ENCODE measurements at places on chromosomes 7 and 10. TPM values are rescaled to one million over a fixed set of nuclear protein-coding genes. Genes with fewer than 3 reads are reported as not detected.
A peak's percentile ranks its signal among the peaks of the same experiment; 100 is the strongest.

- ATAC-seq, result no peak
Measured at GRCh38 chr10:21257919-21258318, 267.6 kb downstream of the SKIDA1 start.

DNA sequence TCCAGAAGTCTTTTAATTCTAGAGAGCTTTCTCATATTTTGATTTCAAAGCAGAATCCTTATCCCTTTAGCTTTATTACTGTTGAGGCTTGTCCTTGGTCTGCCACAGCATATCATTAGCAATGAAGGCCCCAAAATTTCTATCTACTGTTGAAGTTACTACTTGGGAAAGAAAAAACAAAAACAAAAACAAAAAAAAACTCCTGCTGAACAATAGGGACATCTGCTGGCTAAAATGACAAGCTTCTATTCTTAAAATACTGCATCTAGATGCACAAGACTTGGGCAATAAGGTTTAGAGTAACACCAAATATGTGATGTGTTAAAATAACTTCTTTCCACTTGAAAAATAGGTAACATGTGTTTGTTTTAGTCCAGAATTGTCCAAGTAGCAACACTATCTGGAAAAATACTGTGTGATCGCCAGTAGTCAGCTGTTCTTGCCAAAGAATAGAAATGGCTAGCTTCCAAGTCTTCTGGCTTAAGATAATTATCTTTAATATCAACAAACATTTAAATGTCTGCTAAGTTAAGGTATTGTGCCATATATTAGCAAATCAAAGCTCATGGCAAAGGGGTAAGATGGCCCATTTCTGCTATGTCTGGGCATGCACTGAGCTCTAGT, 3.8 kb upstream of the DMTF1 start:
- ATAC-seq, result no peak

DNA sequence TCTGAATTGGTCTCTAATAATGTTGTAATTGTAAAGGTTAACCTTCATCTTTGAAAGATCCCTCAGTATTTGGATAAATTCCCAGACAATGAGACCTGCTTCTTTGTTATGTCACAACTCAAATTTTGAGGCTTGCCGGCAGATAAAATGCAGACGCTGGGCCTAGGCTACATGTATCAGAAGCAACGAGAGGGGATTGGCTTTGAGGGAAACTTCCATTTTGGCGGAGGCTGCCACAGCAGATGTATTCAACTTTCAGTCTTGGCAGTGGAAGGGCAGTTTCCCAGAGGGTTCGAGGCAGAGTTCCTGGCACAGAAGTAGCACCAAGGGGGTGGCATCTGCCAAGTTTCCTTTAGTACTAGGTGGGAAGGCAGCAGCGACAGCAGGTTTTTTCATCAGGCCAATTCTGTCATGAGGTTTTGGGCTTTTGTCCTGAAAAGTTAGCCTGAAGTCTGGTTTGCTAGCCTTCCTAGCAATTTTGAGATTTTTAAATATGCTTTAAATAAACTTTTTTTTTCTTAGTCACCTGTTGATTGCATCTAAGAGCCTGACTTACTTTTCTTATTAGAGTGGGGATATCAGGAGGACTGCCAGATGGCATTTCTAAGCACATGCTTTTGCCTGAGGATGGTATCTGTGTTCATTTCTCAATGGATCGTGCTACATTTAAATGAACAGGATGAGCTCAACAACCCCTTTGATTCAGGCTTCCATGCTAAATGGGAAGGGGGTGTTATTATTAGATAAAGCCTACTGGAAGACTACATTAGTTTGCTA, 89.5 kb upstream of the FAM3C start:
- ATAC-seq, result no peak

- ATAC-seq, result no peak
Measured at GRCh38 chr7:44608916-44609648, 2.7 kb downstream of the OGDH start.

GRCh38 chr7:38222481-38223096, 44.5 kb downstream of the STARD3NL start:
- peak; percentile 73 for ATAC-seq

GRCh38 chr10:14016011-14016536, 314.6 kb downstream of the FRMD4A start:
- no peak for ATAC-seq

GRCh38 chr10:123999261-123999660, 94.1 kb downstream of the CHST15 start:
- no peak for ATAC-seq

DNA sequence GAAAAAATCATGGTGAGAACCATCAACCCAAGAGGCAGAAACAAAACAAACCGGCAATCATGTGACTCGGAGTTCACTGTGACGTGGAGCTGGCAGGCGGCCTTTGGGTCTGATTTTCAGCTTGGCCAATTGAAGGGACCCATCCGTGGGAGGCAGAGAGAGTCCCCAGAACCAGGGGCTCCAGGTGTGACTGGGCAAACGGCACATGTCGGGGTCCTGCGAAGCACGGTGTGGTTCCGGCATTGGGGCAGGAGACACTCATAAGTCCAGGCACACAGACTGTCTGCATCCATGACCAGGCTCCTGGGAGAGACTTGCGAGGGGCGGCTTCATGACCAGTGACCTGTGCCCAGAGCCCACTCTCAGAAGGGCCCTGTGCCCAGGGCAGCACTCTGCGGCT, 12.6 kb upstream of the CNPY1 start:
- no peak for ATAC-seq

DNA sequence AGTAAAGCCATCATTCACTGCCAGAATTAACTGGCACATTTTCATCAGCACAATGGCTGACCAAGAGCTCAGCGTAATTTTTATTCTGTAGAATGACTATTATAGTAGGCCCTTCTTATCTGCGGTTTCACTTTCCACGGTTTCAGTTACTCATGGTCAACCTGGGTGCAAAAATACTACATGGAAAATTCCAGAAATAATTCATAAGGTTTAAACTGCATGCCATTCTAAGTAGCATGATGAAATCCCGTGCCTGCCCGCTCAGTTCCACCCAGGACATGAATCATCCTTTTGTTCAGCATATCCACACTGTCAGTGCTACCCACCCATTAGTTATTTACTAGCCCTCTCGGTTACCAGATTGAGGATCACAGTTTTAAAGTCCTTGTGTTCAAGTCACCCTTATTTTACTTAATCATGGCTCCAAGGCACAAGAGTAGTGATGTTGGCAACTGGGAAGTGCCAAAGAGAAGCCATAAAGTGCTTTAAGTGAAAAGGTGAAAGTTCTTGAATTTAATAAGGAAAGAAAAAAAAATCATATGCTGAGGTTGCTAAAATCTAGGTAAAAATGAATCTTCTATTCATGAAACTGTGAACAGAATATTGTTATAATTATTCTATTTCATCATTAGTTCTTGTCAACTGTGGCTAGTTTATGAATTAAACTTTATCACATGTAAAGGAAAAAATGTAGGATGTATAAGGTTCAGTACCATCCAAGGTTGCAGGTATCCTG, 204.9 kb downstream of the DOCK4 start:
- ATAC-seq, result peak; percentile 77

DNA sequence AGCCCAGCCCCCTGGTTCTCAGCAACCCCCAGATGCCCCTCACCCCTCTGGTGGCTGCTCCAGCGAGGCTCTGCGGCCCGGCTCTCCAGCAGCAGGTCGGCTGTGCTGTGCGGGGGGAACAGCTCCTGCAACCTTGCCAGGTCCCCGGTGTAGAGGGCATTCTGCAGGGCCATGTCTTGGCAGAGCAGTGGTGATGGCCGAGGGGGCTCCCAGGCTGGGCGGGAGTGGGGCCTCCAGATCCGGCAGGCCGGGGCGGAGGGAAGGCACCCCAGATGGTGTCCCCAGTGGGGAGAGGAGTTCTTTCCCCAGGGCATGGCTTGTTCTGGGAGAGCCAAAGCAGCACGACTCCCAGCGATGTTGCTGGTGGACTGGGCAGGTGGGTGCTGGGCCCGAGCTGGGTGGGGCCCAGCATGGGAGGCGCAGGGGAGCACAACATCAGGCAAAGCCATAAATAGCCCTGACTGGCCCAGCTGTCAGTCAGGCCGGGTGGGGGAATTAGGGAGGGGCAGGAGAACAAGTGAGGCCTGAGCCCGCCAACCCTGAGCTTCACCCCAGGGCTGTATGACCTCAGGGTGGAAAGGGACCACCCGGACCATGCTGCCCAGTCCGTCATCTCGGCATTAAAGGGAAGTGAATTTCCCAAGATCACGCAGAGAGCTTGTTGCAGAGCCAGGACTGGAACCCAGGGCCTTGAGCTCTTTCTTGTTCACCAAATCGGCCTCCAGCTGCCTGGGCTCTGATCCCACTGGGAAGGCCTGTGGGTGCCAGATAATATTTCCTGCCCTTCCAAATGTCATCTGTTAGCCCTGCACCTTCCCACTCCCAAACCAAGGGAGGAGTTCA, 580 bp upstream of the ASB10 start:
- no peak for ATAC-seq

GRCh38 chr7:159107161-159107892, 37.3 kb downstream of the VIPR2 start:
- no peak for ATAC-seq

- peak; percentile 10 for ATAC-seq
Measured at GRCh38 chr7:113085781-113086390, 741 bp downstream of the GPR85 start.

DNA sequence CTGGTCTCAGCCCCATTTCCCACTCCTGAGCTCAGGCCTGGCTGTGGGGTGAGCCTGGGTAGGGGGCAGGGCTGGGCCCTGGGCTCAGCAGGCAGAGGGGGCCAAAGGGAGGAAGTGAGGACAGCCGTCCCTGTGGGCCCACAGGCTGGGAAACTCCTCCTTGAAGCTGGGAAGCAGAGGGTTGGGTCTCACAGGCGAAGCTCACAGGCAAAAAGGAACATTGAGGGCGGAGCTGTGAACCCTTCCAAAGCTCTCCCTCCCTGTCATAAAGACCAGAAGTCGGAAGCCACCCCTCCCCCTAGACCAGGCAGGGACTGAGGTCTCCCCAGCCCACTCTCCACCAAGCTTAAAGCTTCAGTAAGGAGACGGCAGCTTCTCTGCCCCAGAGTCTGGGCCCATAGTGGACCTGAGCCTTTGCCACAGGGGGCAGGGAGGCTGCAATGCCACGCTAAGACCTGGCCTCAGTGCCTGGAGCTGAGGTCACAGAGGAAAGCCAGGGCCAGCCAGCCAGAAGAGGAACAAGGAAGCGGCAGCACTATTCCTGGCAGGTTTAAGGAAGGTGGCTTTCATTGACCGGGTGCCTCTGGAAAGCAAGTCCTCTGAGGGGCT, 1.0 kb upstream of the KCP start:
- no peak for ATAC-seq

DNA sequence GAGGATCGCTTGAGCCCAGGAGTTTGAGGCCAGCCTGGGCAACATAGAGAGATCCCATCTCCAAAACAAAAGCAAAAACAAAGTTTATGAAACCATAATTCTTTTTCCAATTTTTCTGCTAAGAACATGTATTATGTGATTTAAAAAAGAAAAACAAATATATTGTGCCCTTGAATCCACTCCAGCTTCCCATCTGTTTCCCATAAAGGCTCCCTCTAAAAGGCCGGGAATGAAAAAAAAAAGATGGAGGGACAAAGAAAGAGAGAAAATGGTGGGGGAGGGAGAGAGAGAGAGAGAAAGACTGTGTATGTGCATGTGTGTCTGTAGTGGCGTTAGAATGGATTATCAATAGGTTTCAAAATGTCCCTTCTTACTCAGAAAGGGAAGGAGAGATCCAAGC, 20.5 kb upstream of the GSDME start:
- ATAC-seq, result no peak

GRCh38 chr7:132112657-132113056, 463.6 kb downstream of the PLXNA4 start:
- ATAC-seq, result no peak

DNA sequence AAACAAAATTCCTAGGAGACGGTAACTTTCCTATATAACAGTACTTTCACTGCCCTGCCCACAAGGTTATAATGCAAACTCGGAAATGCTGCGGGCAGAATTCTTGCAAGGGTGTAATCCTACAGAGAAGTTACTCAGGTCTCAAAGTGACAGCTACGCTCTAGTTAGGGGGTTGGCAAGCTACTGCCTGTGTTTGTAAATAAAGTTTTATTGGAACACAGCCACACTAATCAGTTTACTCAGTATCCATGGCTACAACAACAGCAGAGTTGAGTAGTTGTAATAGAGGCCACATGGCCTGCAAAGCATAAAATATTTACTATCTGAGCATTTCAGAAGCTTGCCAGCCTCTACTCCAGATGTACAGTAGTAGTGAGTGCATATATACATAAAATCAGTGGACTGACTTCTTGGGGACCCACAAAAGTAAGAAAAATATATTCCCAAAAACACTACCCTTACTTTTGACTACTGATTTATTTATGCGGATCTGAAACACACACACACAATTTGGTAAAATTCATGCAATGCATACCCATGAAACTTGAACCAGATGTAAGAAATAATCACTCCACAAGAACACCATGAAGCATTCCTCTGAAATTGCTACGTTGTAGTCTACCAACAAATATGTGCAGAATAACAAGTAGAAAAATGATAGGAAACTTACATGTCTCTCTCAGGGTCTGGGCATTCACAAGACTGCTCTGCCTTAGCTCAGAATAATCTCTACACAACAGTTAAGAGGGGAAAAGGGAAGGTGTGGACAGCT, 53.0 kb downstream of the SMURF1 start:
- peak; percentile 80 for ATAC-seq

DNA sequence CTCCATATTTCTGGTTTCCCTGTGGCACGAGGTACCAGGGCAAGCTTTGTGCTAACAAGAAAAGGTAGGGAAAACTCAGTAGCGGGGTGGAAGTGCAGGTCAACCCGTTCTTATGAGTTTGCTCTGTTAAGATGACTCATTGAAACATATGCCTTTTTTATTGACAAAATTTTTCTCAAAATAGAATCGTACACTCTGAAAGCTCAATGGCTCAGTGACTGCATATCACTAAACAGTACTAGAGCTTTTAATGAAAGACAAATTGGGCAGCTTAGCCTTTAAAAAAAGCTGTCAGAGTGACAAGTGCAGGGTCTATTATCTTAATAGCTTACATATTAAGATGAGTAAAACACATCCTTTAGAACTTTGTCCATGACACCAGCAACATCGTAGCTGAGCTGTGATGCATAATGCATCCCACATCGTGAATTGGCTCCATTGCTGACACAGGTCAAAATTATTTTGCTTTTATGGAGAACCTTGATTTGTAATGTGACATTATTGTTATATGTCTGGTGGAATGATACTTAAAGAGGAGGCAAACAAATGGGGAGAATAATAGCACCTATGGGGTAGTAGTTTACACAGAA, 264.4 kb downstream of the ETV1 start:
- ATAC-seq, result no peak

- no peak for ATAC-seq
Measured at GRCh38 chr7:38977685-38978084, at the start of gene POU6F2. Gene POU6F2, plus strand, starts transcription at chr7:38977909. Its CDS starts 45 bp downstream, at chr7:38977954.

GRCh38 chr10:49457686-49458085, 61.8 kb upstream of the DRGX start:
- ATAC-seq, result no peak

GRCh38 chr7:10815546-10815945, 158.1 kb upstream of the PHF14 start:
- ATAC-seq, result peak; percentile 51

- no peak for ATAC-seq
Measured at GRCh38 chr7:117470777-117471176, 9.0 kb upstream of the CFTR start.

IFIT1B gene
- total RNA-seq, result not detected

COPG2 gene
- 22.1 TPM for total RNA-seq

HOXA6 gene
- total RNA-seq, result 1.7 TPM

VPS37D gene
- 0.32 TPM for total RNA-seq

ZNF488 gene
- 0.60 TPM for total RNA-seq

NAT16 gene
- total RNA-seq, result not detected

WDR86 gene
- 0.48 TPM for total RNA-seq

FAM25C gene
- total RNA-seq, result not detected

LBX1 gene
- total RNA-seq, result not detected

DENND10 gene
- total RNA-seq, result 38.3 TPM

FAM200A gene
- 3.3 TPM for total RNA-seq

ATRNL1 gene
- 1.3 TPM for total RNA-seq

C10orf62 gene
- 0.16 TPM for total RNA-seq

Measured in esophagus mucosa (tissue), 1 donor.